Activated naive CD4-positive, alpha-beta T cell treated with anti-CD3 and anti-CD28 coated beads for 36 hours (primary cell): ENCODE measurements at places on chromosomes 6 and 20. TPM values are rescaled to one million over a fixed set of nuclear protein-coding genes. Genes with fewer than 3 reads are reported as not detected.

The PTCHD4 gene
- not detected for total RNA-seq

The RIPPLY2 gene
- not detected for total RNA-seq

The TEAD3 gene
- 1.4 TPM for total RNA-seq

The ORC3 gene
- total RNA-seq = 36.1 TPM

The NANP gene
- 6.4 TPM for total RNA-seq

The BPI gene
- not detected for total RNA-seq

The TCFL5 gene
- total RNA-seq = 5.5 TPM

The GRM4 gene
- total RNA-seq = 0.27 TPM

The VGLL2 gene
- not detected for total RNA-seq
